ENCODE measurements at places on chromosomes 11 and 22. TPM values are rescaled to one million over a fixed set of nuclear protein-coding genes. Genes with fewer than 3 reads are reported as not detected.

Gene PATE4
- polyA plus RNA-seq: not detected

Gene OR52H1
- polyA plus RNA-seq: not detected

Gene TMEM45B
- polyA plus RNA-seq: 111 TPM

Gene MACROD1
- 13.2 TPM for polyA plus RNA-seq

Gene GDPD4
- not detected for polyA plus RNA-seq

Gene FOLR2
- 0.67 TPM for polyA plus RNA-seq

Gene TTLL8
- not detected for polyA plus RNA-seq

Gene GPHA2
- polyA plus RNA-seq: 0.19 TPM

Gene PRRG4
- 11.2 TPM for polyA plus RNA-seq

Gene TUBA8
- 5.8 TPM for polyA plus RNA-seq
